Left kidney (tissue), 8 donors: ENCODE measurements at places on chromosomes 13 and 19.
A peak's percentile ranks its signal among the peaks of the same experiment; 100 is the strongest.

DNA sequence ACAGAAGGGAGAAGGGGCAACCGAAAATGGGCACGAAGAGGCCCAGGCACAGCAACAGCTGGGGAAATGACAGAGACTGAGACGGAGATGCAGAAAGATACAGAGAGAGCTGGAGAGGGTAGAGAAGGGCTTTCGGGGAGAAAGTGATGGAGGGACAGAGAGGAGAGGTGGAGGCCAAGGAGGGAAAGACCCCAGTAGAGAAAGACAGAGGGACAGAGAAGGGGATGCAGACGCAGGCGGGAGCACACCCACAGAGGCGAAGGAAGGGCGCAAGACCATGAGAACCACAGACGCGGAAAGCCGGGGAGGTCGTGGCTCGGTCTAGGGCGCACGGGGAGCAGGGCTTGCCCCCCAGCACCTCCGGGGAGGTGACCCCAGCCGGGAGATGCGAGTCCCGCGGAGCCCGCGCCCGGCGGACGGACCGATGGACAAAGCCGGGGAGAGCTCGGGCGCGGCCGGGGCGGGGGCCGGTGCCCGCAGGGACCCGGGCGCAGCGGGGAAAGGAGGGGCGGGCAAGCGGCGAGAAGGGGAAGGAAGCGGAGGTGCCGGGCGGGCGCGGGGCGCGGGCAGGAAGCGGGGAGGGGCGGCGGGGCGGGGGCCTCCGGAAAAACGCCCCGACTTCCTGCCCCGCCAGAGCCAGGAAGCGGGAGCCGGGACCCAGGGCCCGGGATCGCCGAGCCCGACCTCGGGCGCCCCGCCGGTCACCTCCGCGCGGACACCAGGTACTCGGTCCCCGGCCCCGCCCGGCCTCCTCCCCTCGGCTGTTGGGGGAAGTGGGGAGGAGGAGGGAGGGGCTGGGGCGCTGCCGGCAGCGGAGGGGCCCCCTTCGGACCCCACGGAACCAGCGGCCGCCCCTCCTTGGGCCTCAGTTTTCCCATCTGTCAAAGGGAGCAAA, at the start of gene ARHGEF1:
ARHGEF1 (plus strand) TSS at position 617 of the 895 bp plus-strand sequence. CDS start 4,899 bp downstream, outside the sequence.
- DNase-seq, result no peak

- DNase-seq, result no peak
These were observed 269.2 kb downstream of the KLF12 start for GRCh38 chr13:73865027-73865426.

DNA sequence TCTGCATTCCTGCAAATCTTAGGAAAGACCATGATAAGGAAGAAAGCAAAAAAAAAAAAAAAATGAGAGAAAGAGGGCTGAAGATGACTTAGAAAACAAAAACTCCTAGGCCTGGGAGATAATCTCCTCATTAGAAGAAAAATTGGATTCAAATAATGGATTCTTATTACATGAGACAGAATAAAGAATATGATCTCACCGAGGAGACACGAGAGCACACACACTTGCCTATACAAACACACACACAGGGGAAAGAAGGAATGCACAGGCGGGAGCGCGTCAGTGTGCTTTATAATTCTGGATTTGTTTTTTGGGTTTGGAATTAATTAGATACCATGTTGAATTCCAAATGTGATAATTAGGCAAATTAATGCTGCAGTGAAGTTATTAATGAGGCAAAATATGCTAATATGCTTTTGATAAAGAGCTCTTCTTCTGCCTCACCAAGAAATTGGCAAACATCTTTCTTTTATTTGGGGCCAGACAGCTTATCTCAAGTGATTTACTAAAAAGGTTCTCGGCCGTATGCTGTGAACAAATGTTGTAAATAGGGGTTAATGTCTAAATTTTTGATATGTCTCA, 36.1 kb upstream of the PCDH8 start:
- no peak for DNase-seq

- no peak for DNase-seq
These were observed 15.2 kb downstream of the IER2 start for GRCh38 chr19:13165162-13165997.

- DNase-seq, result no peak
These were observed 54.2 kb downstream of the PCDH9 start for GRCh38 chr13:67175836-67176459.

DNA sequence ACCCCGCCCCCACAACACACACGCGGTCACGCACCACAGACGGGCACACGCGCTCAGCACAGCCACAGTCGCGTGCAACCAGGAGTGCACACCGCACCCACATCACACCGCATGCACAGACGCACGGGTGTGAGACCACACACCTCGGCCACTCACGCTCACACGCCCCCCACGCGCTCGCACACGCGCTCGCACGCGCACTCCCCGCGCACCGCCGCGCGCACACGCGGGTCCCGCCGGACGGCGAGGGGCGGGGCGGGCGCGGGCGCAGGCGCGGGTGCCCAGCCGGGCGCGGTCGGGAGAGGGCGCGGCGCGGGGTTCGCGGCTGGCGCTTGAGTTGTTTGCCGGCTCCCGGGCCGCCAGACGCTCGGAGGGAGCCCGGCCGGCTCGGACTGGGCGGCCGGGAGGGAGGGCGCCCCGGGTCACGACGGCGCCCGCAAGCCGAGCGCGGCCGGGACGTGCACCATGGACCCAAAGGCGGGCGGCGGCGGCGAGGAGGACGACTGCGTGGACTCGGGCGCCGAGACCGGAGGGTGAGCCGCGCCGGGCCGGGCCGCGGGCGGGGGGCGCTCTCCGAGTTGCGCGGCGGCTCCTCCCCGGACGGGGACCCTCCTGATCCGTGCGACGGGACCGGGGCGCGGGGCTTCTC, at the start of gene FAM124A:
FAM124A (plus strand) TSS at position 362 of the 649 bp plus-strand sequence; CDS start at position 466, 104 bp downstream.
- DNase-seq, result peak; percentile 50

DNA sequence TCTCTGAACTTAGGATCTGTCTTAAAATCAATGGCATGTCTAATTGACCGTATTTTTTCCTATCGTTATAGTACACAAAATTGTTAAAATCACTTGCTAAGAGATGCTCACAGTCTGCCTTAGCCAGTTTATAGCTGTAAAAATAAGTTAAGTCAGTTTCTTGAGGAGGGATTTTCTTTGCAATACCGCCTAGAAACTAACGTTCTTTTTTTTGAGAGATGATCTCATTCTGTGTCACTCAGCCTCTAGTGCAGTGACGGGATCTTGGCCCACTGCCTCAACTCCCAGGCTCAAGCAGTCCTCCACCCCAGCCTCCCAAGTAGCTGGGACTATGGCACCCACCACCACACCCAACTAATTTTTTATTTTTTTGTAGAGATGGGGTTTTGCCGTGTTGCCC, 4.4 kb downstream of the CKAP2 start:
- no peak for DNase-seq

DNA sequence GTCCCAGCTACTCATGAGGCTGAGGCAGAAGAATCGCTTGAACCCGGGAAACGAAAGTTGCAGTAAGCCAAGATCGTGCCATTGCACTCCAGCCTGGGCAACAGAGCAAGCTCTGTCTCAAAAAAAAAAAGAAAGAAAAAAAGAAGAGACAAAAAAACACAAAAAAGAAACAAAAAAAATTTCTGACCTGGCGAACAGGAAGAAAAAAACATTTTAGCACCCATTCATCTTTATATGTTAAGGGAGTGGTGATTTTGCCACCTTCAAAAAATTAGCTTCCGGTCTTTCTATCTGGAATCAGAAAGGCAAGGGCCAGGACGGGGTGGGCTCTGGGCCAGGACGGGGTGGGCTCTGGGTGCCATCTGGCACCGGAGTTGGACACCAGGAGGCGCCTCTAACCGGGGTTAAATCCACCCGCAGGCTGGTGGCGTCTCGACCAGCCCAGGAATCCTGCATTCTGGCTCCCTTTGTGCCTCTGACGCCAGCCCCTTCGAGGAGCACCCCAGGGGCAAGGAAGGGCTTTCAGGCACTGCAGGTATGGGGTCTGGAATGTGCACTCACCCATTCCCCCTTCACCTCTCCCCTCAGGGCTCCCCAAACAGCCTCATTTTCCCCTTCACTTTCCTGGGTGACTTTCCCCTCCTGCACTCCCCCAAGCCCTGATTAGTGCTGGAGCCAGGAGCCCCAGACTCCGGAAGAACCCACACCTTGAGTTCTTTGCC, 10.4 kb upstream of the ZSWIM4 start:
- no peak for DNase-seq

- no peak for DNase-seq
These were observed 564.8 kb upstream of the SLITRK1 start for GRCh38 chr13:84446972-84447639.

- no peak for DNase-seq
These were observed 4.9 kb downstream of the CCDC122 start for GRCh38 chr13:43874504-43875092.

DNA sequence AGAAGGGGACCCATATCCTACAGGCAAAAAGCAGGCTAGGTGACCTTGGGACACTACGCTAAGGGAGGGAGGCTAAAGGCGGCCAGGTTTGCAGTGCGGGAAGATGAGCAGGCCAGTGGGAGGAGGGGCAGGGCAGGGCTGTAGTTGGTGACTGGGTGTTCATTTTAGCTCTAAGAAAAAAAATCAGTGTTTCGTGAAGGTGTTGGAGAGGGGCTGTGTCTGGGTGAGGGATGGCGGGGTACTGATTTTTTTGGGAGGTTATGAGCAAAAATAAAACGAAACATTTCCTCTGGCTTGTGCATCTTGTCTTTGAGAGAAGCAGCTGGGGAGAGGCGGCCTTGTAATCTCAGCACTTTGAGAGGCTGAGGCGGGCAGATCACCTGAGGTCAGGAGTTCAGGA, 4.3 kb upstream of the NUP62 start:
- DNase-seq, result no peak

DNA sequence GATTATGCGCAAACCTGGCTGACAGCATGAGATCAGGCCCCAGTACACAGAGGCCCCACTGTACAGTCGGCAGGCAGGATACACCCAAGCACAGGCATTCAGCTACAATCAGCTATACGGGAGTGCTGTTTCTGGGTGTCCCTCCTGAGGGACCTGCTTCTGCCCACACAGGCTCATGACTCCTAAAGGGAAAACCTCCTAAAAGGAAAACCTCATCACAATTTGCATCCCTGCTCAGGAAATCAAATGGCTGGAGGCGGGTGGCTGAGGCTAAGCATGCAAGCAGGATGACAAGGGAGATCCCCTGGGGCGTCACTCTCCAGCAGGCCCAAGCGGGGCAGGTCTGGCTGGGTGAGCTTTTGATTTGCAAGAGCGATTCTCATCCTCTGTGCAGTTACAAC, 99.8 kb downstream of the CRYL1 start:
- no peak for DNase-seq

- DNase-seq, result no peak
These were observed 27.9 kb downstream of the FBXO27 start for GRCh38 chr19:39004403-39004802.

DNA sequence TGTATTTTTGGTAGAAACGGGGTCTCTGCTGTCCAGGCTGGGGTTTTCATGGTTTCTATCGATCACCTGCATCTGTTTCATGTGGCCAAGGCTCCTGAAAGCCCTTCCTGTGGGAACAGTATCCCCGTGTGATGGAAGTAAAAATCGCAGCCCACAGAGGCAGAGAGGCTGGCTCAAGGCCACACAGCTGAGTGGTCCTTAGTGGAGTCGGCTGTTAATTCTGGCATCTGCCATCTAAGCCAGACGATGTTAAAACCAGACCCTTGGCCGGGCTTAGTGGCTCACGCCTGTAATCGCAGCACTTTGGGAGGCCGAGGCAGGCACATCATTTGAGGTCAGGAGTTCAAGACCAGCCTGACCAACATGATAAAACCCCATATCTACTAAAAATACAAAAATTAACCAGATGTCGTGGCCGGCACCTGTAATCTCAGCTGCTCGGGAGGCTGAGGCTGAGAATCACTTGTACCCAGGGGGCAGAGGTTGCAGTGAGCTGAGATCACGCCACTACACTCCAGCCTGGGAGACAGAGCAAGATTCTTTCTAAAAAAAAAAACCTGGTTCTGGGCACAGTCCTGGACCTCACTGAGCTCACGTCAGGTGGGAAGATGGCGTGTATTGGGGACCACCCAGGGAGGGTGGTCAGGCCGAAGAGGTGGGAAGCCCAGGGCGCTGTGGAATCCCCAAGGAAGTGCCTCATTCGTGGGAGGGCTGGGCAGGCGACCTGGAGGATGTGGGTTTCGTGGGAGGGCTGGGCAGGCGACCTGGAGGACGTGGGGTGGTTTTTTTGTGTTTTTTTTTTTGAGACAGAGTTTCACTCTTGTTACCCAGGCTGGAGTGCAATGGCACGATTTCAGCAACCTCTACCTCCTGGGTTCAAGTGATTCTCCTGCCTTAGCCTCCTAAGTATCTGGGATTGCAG, 18.5 kb upstream of the MISP start:
- no peak for DNase-seq

GRCh38 chr13:112965573-112966115, 3.4 kb upstream of the MCF2L start:
- DNase-seq, result no peak

GRCh38 chr13:35292329-35292728, 184.2 kb downstream of the MAB21L1 start:
- no peak for DNase-seq
